ENCODE measurements at places on chromosomes 3 and 15.

GRCh38 chr3:108250626-108251025 is 28.4 kb upstream of the IFT57 start:
- no peak for DNase-seq

GRCh38 chr15:28786521-28786920 is 61.9 kb downstream of the GOLGA6L7 start:
- no peak for DNase-seq

GRCh38 chr3:190239325-190239724 is 82.9 kb downstream of the CLDN1 start:
- no peak for DNase-seq

GRCh38 chr3:39850716-39851032 is 41.3 kb downstream of the MYRIP start:
- DNase-seq, result no peak

- DNase-seq, result peak; percentile 28
These were observed 36.0 kb downstream of the MNS1 start for GRCh38 chr15:56428821-56429458.

GRCh38 chr15:59218710-59219109 is 12.1 kb downstream of the LDHAL6B start:
- no peak for DNase-seq

GRCh38 chr3:69539134-69539533 is 153.2 kb upstream of the FRMD4B start:
- DNase-seq, result no peak

DNA sequence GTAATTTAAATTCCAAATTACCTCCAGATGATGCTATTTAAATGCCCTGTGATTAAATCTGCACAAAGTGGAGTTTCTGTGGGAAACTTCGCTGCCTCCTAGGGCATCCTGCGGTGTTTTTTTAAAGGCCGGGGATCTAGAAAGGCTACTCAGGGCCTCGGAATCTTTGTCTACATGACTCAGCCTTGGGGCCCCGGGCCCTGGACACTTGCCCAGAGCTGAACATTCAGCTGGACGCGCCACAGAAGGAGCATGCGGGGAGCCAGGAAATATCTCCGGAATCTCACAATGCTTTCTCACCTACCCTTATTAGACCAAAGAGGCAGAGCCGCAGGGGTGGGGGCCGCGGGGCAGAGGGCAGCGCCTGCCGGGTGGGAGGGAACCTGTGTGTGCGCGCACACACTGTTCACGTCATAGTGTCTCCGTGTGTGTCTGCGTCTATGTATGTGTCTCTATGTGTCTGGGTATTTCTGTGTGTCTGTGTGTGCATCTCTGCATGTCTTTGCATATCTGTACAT is 145.5 kb upstream of the TPM1 start:
- DNase-seq, result peak; percentile 76

DNA sequence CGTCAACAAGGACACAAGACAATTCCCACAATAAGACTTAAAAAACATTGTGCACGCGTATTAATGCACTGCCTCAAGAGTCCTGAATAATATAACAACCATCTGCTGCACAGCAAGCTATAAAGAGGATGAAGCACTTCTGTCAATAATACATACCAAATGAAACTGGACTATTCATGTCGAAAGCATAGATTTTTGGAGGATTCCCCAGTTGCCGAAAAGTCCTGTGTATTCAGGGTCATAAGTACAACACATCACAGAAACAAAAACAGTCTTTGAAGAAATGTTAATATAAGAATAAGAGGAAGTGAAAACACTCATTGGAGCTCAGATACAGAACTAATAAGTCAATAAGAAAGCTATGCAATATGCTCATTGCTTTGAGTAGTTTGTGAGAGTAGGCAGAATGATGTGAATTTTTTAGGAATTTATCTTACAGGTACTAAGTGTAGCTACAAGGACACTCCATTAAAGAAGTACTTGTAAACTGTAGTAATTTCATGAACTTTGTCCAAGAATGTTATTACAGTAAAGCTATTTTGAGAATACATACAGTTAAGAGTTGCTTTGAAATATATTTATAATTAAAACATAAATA is 31.6 kb downstream of the CBLB start:
- peak; percentile 30 for DNase-seq

- no peak for DNase-seq
These were observed 254.4 kb upstream of the TLE3 start for GRCh38 chr15:70351941-70352774.

DNA sequence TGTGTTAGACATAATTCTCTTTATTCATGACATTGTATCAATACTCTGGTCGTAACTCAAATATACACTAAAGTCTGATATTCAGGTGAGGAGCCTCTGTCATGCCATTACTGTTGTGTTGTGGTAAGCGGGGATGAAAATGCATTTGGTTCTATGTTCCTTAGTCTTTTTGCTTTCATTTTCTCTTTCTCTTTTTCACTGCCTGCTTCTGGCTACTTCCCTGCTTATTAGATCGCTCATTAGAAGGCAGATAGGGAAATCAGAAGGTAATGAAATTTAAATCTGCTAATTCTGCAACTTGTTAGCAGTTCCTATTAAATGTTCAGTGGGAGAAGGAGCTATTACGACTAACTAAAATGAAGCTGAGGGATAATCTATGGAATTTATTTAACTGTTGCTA is 345.0 kb downstream of the GRM7 start:
- DNase-seq, result no peak

- DNase-seq, result no peak
These were observed 17.4 kb downstream of the PARP14 start for GRCh38 chr3:122697952-122698620.

- DNase-seq, result no peak
These were observed 11.6 kb upstream of the SEC61A1 start for GRCh38 chr3:128040660-128041059.

DNA sequence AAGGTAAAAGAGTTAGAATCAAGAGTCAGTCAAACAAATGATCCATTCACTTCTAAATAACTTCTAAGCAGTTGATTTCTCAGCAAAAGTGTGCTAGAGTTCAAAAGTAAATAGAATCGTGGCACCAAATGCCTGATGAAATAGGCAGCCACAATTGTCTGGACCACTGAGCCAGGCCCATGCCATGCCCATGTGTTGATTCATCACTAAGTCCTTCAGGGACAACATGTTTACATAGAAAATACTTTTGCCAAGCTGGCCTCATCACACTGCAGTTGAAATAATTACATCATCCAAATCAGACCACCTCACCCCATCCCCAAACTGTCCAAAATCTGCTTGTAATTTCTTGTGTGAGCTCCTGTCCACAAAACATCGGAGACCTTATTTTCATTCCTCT is 216.3 kb downstream of the IGSF11 start:
- DNase-seq, result no peak

- no peak for DNase-seq
These were observed 128.3 kb upstream of the BFSP2 start for GRCh38 chr3:133271539-133271938.

- no peak for DNase-seq
These were observed 28.5 kb upstream of the FBLN2 start for GRCh38 chr3:13520326-13520880.

- no peak for DNase-seq
These were observed 28.5 kb downstream of the SHC4 start for GRCh38 chr15:48935236-48935635.

GRCh38 chr3:57777774-57778173 is 21.7 kb downstream of the SLMAP start:
- DNase-seq, result no peak

DNA sequence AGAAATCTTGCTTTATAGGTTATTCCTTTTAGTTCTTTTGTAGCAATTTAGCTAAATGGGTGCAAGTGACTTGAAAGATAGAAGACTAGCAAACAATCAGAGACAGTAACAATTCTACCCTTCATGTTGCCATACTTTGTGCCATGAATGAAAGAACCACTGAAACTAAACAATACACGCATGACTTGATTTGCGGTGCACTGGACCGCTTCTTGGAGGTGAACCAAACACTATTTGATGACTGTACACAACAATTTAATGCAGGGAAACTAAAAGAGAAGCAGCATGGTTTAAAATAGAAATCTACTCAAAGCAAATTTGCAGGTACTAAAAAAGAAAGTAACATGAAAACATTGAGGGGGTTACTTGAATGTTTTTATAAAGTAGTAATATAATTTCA is 331.0 kb upstream of the RARB start:
- no peak for DNase-seq

- no peak for DNase-seq
These were observed 221.8 kb downstream of the TPRG1 start for GRCh38 chr3:189393598-189393997.

- DNase-seq, result no peak
These were observed 278.2 kb downstream of the ISL2 start for GRCh38 chr15:76614725-76615124.

GRCh38 chr3:180102134-180102533 is 65.4 kb upstream of the PEX5L start:
- no peak for DNase-seq

DNA sequence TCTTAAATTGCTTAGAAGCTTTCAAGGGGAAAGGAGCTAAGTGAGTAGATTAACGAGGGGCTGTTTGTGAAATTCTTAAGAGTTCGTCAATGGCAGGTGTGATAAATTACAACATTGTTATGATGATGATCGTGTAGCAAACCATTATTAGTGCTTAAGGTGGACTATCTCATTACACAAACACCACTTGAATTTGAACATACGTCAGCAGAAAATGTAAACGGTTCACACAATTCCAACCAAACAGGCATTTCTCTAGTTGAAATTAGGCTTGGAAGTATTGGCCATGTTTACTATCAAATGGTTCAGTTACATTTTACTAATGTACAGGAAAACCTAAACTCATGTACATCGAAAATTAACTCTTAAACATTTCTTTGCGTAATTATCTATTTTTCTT is 102.8 kb downstream of the PYDC2 start:
- DNase-seq, result no peak

DNA sequence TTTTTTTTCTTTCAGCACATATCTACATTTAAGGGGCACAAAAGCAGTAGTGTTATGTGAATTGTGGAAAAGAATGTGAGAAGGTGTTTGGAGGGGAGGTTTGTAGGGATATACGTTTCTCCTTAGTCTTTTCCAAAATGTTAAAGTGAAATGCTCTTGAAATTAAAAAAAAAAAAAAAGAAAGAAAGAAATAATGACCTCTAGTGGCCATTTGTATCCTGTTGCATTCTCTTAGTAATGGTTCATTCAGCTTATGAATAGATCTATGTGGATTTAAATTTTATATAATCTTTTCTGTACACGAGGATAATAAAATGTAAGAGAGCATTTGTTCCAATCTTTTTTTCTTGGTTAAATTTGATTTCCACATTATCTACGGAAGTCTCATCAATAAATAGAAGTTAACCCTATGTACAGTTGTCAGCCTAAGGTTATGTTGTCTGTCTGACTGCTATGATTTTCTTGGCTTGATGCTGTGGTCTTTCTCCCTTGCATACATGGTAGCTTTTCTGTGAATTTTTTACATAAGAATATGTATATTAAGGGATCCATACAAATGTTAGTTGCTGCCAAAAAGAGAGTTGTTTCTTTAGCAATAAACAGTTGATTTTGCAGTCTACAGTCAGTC is 1.7 kb downstream of the P2RY13 start:
- DNase-seq, result peak; percentile 44

DNA sequence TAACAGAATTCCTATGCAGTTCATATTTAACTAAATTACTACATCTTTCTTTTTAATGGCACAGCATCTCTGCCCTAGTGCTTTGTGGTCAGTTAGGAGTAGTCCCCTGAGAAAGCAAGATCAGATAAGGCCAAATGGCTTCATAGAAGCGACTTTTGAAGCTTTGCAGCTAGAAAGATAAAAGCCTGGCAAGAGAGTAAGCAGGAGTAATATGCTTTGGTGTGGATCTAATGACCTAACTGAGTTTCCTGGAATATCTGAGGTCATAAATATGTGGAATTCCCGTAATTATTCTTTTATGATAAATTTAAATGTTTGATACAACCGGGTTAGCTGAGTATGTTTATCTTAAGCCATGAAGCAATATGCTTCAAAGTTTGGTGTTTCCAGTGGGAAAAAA is 374.9 kb upstream of the LRRC3B start:
- DNase-seq, result no peak

DNA sequence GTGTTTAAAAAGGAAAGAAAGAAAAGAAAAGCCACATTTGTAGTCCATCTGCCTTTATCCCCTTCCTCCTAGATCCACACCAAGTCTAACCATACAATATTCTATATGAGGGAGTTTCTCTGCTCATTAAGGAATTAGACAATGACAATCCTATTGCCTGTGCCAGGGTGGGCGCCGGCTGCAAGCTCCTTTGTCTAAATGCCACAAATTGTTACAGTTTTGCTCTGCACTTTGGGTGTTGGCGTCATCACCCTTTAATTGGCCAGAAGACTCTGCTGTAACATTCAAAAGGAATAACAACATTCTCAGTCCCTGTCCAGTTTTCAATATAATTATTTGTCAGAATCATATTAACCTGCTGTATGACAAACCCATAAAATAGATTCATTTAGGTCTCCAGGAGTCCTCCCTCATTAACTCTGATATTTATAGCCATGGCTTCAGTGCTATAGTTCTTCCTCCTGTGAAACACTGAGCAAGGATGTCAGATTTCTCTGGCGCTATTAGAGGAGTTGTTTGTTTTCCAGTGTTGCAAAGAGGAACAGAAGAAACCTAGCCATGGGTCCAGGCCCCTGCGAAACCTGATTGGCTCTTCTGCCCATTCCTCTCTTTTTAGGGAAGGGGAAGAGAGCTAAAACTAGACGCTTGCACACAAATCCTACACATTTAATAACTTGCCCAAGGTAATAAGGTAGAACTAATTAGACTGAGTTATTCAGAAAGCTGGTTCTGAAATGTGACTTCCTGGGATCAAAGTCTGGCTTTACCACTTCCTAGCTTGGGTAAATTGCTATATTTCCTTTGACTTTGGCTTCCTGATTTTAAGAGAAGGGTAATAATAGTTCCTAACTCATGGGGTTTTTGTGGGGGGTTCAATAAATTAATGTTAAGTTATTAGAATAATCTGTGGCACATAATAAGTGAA is 112.4 kb downstream of the CD47 start:
- DNase-seq, result no peak

DNA sequence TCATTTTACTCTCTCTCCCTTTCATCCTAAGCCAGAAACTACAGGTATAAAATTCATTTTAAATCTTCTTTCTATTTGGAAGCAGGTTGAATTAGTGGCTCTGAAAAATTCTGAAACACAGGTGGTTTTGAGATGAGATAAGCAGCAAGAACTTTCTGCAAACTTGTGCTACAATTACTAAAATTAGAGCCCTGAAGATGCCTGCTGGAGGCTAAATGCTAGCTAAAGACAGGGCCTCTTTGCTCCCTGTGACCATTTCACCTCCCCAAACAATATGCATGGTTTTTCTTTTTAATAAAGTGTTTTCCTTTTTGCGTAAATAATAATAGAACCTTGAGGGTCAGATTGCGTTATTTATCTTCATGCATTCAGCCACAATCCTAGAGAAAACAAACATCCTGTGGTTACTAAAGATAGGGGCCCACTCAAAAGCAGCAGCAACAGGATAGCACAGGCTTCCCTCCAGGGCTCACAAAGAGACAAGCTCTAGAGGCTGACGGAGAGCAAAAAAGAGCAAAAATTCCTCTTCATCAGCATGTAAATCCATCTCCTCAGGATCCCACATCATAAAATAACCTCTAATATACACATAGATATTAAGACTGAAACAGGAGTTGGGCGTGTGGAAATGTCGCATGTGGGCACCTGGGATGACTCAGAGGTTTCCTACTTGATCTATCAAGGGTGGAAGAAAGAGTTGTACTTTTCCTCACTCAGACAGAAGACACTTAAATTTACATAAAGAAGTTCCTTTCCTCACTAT is 26.5 kb upstream of the CP start:
- no peak for DNase-seq
